ENCODE measurements at places on chromosomes 3 and 15.
A peak's percentile ranks its signal among the peaks of the same experiment; 100 is the strongest.

DNA sequence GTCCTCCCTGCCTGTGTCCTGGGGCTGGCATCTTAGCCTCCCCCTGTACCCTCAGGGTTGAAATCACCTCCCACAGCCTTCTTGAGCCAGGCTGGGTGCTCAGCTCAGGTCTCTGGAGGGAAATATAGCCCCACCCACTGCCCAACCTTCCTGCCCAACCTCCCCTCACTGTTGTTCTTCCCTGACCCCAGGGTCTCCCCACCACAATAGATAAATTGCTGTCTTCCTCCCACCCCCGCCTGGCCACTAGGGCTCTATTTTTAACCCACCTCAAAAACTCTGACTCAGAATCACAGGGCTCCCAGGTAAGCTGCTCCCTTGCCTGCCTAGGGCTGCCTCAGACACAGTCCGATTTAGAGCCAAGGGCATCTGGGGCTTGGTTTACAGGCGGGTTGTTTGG lies 15.0 kb downstream of the HCN4 start:
- DNase-seq: no peak

GRCh38 chr15:34606545-34606944 lies 23.1 kb upstream of the GOLGA8B start:
- DNase-seq: no peak

DNA sequence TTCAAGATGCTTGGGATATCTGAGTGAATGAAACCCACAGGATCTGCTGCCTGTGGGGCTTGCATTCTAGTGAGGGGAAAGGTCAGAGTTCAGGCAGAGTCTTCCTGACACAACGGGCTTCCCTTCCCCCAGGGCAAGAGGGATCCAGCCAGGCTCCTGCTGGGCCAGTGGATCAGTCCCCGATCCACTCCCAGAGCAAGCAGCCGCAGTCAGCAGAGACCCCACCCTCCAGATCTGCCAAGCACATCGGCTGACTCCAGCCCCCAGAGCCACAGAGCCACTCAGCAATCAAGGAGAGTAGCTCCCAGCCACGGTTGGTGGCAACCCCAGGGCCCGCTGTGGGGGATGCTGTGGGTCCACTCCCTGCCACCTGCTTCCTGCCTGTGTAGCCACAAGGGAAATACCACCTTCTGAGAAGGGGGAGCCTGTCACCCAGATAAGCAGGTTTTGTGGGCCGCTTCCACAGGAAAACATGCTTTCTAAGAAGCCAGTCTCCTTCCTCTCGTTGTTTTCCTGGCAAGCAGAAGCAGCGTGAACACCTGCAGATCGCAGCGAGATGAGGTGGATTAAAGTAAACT lies 44.9 kb downstream of the CPN2 start:
- no peak for DNase-seq

- no peak for DNase-seq
These were observed 14.0 kb downstream of the OR5K4 start for GRCh38 chr3:98367464-98368246.

DNA sequence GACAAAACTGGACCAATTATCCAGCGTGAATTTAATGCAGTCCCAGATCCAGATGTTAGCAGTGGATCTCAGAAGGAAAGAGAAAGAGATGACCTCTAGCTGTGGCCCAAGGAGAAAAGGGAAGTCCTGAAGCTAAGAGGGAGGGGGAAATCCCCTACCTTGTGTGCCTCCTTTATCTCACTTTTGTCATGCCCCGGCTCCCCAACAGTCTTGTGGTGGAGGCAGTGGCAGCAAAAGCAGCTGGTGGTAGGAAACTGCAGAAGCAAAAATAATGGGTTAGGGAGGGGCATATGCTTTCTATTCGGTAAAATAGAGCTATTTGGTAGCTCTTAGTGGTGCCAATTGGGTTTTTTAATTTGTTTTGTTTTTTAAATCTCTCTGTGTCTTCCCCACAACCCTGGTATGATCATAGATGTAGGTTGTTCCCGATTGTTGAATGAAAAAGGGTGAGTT lies 56.5 kb downstream of the MCTP2 start:
- DNase-seq: no peak

DNA sequence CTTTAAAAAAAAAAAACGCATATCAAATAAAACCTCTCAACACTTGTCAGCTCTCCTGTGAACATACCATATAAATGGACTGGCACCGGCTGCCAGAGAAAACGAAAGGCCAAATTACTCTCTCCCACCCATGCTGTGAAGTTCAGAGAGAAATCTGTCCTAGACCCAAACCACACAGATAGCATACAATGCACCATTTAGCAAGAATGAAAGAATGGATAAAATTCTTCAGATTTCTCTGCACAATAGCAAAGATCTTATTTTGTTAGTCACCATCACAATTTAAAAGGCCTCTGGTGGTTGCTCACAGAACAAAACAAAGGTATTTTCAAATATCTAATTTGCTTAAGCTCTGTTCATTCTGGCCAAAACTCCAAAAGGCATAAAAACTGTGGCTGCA lies 93.9 kb upstream of the BHLHE40 start:
- no peak for DNase-seq

DNA sequence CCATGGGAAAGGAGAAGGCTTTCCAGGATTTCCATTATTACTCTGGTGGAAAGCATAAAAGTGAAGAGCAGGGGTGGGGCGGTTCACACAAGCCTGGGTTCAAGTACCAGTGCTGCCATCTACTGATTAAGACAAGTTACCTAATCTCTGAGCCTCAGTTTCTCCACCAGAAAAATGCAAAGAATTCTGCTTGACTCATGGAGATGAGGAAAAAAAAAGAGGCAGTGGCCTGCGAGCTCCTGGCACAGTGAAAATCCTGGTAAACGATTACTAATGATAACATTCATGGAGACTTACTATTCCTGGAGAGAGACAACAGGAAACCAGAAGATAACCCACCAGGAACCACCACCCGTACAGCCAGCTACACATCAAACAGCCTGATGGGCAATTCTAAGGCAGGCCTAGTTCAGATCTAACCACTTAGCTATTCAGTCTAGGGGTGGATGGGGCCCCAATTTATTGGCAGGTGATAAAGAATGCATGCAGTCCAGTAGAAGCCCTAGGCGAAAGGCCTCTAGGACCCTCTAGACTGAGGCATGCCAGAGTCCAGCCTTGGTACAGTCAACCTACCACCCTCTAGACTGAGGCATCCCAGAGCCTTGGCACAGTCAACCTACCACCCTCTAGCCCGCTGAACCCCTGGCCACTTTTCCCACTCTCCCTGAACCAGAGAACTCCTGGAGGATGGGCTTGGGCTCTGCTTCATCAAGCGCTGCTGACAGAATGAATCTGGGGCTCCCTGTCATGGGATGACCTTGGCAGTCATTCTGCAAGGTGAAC lies 2.5 kb downstream of the AMOTL2 start:
- DNase-seq: no peak

- no peak for DNase-seq
These were observed 4.0 kb downstream of the TRAT1 start for GRCh38 chr3:108826309-108827187.

GRCh38 chr3:23663661-23664186 lies 142.0 kb upstream of the UBE2E1 start:
- DNase-seq: no peak

DNA sequence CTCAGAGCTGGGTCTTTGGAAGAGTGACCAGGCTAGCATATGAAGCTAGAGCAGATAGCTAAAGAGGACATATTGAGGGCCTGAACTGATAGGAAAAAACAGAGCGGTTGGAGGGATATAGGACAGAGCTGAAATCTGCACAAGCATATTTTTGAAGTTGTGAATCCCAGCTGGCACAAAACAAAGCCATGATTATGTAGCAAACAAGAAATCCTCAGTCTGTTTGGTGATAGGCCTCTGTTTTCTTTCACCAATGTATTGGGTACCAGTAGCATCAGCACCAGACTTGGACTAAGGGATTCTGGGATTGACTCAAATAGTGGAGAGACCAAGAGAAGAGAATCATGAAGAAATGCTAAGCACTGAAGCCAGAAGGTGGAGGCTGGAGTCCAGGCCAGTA lies 151.0 kb downstream of the FAM43A start:
- DNase-seq: no peak

GRCh38 chr3:15051531-15051930 lies 13.6 kb downstream of the MRPS25 start:
- DNase-seq: peak; percentile 14

- DNase-seq: no peak
These were observed 17.5 kb upstream of the TM4SF19 start for GRCh38 chr3:196355668-196356067.

DNA sequence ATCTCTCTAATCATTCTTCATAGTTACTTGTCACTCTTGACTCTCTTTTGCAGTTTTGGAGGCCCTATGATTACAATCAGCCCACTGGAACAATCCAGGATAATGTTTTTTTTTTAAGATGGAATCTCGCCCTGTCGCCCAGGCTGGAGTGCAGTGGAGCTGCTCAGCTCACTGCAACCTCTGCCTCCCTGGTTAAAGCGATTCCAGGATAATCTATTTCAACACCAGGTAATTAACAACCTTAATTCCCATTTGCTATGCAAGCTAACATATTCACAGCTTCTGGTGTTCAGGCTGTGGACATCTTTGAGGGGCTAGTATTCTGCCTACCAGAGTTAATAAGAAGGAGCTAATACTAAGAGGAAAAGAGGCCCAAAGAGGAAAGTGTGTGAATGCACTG lies 1.1 kb upstream of the BLOC1S6 start:
- DNase-seq: no peak

DNA sequence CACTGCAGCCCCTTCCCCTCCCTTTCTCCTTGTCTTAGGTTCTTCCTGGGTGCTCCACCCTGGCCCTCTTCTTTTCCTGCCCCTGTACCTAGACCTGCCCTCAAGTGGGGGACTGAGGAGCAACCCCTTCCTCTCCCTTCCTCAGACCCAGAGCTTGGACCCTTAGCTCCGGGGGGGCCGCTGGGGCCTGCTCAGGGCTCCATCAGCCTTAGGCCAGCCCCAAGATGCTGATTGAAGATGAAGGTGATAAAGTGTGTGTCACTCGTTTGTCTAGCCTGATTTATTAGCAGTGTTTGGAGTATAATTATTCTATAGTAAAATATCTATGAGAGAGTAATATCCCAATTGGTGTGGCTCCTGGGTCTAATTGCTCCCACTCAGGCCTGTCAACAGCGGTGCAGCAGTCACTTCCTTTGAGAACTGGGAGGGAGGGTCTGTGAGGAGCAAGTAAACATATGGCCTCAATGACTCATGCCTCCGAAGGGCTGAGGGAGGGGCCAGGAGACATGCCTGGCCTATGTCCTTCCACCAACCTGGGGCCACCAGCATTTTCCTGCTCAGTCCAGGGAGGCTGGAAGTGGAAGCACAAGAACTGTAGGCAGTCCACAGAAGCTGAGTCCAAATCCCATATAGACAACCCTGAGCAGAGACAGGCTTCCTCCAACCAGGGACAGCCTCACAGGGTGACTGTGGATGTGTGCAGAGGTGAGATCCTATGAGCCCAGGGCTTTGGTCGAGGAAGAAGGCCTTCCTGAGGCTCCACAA lies 123.2 kb downstream of the DNAJB8 start:
- peak; percentile 20 for DNase-seq

DNA sequence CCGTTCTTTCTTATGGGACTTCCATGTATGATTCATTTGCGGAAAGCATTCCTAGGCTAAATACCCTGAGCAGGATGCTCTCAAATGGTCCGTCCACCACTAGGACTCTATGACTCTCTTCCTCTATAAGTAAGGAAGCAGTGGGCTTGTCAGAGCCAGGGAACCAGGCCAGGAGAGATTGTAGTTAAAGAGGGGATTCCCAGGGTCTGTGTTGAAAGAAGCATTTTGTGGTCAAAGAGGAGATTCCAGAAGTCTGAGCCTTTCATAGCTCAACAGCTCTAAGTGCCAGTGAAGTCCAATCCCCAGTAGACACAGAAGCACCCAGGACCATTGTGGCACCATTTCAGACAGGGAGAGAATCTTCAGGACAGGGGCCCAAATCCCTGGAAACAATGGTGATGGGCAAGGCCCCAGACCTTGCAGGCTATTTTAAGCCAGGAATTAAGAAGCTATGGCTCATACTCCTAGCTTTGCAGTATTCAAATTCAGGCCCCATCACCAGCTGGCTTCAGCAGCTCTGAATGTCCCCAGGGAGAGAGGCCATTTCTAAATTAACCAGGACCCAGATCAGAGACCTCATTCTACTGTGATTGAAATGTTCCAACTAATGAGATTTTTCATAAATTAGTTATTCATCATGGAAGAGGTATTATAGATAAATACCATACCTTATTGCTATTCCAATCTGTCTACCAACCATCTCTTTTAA lies 81.7 kb downstream of the CD47 start:
- DNase-seq: no peak

DNA sequence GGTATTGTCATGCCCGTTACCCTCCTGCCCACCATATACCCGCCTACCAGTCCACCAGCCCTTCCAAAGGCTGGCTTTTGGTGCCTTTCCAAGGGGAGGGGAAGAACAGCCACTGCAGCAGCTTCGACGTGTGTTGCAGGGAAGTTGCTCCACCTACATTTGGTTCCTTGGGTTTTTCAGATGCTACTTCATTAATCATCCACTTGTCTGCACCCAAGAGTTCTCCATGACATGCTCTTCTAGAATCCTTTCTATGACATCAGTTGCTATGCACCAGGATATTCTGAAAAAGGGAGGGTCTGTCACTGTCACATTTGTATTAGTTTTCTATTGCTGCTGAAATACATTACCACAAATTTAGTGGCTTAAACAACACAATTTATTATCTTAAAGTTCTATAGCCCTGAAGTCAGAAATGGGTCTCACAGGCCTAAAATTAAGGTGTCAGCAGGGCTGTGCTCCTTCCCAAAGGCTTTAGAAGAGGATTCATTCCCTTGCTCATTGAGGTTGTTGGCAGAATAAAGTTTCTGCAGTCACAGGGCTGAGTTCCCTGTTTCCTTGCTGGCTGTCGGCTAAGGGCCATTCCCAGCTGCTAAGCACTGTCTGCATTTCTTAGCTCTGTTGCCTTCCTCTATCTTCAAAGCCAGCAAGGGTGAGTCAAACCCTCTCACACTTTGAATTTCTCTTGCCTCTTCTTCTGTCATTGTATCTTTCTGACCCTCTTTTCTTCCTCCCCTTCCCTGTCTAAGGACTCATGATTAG lies at the start of gene LYZL4:
Gene LYZL4 (minus strand): TSS at position 241 of the 762 bp plus-strand sequence. CDS start 3,359 bp downstream, outside the sequence.
- DNase-seq: no peak

DNA sequence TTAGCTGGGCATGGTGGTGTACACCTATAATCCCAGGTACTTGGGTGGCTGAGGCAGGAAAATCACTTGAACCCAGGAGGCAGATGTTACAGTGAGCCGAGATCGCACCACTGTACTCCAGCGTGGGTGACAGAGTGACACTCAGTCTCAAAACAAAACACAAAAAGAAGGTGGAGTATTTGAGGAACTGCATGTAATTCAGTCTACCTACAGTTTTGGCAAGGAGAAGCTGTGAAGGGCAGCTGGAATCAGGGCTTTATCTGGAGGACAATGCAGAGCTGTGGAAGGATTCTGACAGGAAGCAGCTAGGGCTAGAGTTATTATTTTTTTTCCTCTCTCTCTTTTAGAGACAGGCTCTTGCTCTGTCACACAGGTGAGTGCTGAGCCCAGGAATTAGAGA lies 6.8 kb downstream of the H1-8 start:
- DNase-seq: no peak
